ENCODE measurements at places on chromosomes 16 and 17. TPM values are rescaled to one million over a fixed set of nuclear protein-coding genes. Genes with fewer than 3 reads are reported as not detected.

- DNase-seq: no peak
- no peak overlapping the region for H3K27ac ChIP-seq
- no peaks in the 10 kb centered on the region for H3K36me3 ChIP-seq
- H3K27me3 ChIP-seq: no peaks in the 10 kb centered on the region
These were observed 17.1 kb downstream of the ANKFY1 start for GRCh38 chr17:4246674-4247073.

The HOXB13 gene
- not detected for total RNA-seq

DNA sequence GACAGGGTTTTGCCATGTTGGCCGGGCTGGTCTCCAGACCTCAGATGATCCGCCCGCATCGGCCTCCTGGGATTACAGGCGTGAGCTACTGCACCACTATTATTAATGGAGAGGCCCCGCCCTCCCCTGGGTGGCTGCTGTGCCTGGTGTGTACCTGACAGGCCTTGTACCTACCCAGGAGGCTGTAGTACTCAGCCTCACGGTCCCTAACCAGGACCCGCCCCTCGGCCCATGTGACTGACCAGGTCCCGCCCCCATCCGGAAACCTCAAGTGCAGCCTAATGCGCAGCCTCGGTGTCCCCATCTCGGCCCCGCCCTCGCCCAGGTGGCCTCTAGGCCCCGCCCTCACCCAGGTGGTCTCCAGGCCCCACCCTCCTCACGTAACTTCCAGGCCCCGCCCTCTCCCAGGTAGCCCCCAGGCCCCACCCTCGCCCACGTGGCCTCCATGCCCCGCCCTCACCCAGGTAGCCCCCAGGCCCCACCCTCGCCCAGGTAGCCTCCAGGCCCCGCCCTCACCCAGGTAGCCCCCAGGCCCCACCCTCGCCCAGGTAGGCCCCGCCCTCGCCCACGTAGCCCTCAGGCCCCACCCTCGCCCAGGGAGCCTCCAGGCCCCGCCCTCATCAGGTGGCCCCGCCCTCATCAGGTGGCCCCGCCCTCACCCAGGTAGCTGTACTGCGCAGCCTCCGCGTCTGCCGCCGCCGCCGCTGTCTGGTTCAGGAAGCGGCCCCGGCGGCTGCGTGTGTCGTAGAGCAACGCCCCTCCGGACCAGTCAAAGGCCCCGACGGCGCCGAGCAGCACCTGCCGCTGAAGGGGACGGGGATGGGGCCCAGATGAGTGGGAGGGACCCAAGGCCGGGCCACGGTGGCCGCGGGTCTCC, 31.0 kb downstream of the HASPIN start:
- no peaks in the 10 kb centered on the region for H3K4me1 ChIP-seq
- no peak for DNase-seq
- no peak overlapping the region for H3K4me3 ChIP-seq
- no peak overlapping the region for H3K27ac ChIP-seq

The ORMDL3 gene
- total RNA-seq: 71.5 TPM

DNA sequence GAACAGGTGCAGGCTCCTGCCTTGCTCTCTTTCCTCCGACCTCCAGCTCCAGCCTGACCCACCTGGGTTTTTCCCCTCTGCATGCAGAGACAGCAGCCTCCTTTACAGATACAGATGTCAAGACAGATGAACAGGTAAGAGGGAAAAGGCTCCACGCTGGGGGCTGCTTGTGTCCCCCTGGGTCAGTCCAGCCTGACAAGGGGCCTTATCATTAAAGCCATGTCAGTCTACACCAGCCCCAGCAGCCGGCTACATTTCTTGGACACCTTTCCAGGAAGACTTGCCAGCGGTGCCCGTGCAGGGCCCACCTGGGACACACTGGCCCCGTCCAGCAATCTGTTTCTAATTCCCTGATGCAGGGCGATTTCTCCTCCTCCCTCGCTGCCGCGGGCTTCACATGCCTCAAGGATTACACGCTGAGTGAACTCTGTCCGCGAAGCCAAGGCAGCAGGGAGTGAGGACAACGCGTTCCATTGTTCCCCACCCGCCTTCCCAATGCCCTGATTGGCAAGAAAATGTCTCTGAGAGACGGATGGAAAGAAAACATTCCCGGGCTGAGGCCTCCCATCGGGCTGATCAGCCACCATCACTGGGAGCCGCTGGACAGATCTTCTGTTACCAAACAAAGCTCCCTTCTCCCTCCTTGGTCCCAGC, 184.7 kb downstream of the C16orf95 start:
- no peaks in the 10 kb centered on the region for H3K27me3 ChIP-seq
- H3K27ac ChIP-seq: no peak overlapping the region
- H3K4me1 ChIP-seq: no peaks in the 10 kb centered on the region
- H3K36me3 ChIP-seq: no peaks in the 10 kb centered on the region
- no peak for DNase-seq

DNA sequence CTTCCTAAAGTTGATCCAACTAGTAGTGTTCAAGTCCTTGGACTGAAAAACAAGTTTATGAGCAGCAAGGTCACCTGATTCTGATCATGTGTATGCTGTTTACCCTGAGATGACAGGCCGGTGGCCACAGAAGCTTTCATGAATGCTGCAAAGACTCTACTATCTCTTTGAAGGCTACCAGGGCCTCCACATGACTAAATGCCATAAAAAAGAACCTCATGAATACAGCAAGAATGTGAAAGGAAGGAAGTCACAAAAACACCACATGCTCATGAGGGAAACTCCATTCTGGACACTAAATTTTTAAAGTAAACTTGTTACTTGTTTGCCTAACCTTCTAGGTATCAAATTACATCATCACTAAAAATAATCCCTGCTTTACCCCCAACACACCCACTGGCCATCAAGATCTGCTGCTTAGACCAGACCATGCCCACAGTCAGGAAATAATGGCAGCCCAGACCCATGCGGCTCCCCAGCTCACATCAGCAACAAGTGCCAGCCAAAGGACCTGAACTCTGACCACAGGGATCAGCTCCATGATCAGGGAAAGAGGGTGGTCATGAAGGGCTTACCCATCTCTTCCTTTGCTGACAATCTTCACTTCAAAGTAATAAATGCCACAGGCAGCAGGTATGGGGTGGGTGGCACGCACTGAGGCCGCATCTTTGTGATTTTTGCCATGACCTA, 1.4 kb downstream of the RANBP10 start:
- H3K27ac ChIP-seq: no peak overlapping the region
- no peaks in the 10 kb centered on the region for H3K27me3 ChIP-seq
- DNase-seq: no peak
- no peaks in the 10 kb centered on the region for H3K36me3 ChIP-seq
- H3K4me1 ChIP-seq: no peaks in the 10 kb centered on the region
- no peak overlapping the region for H3K4me3 ChIP-seq

The PDE6G gene
- 2.1 TPM for total RNA-seq

GRCh38 chr17:35890774-35891155, 10.6 kb upstream of the CCL5 start:
- H3K4me1 ChIP-seq: no peaks in the 10 kb centered on the region
- no peak overlapping the region for H3K4me3 ChIP-seq
- no peaks in the 10 kb centered on the region for H3K27me3 ChIP-seq
- H3K27ac ChIP-seq: no peak overlapping the region
- DNase-seq: no peak
- H3K36me3 ChIP-seq: no peaks in the 10 kb centered on the region

DNA sequence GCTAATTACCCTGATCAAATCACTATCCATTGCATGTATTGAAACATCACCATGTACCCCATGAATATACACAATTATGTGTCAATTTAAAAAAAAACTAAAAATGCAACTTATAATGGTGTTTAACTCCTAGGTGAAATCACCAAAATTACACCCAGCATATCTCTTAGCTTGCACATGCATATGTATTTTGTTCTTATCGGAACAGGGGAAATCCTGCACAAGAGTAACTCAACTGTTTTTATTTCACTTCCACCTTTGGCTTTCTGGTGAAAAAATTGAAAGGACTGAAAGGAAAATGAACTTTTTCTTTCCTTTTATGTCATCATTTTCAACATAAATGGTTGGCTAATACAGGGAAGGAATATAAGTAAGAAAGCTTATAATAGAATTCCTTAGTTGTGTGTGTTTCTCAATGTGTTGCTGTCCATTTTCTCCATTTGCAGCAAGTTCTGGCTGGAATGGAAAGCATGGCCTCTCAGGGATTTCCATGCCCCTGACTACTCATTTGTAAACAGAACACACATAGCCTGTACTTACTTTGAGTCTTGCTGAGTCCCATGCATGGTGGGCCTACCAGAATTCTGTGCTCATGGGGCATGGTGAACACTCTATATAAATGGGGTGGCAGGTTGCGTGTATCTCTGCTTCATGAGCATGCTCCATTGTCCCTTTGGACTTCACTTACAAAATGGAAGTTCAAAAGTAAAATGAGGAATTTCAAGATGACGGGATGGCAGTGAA, 462.0 kb downstream of the HS3ST3B1 start:
- H3K27ac ChIP-seq: no peak overlapping the region
- H3K36me3 ChIP-seq: no peaks in the 10 kb centered on the region
- H3K4me1 ChIP-seq: no peaks in the 10 kb centered on the region
- H3K4me3 ChIP-seq: no peak overlapping the region
- DNase-seq: no peak
- no peaks in the 10 kb centered on the region for H3K27me3 ChIP-seq

The PIMREG gene
- total RNA-seq: 16.0 TPM

GRCh38 chr17:78142119-78142861, 3.9 kb upstream of the C17orf99 start:
- DNase-seq: no peak
- H3K4me3 ChIP-seq: no peak overlapping the region
- no peak overlapping the region for H3K27ac ChIP-seq
- peaks cover 4% of the 10 kb centered on the region for H3K4me1 ChIP-seq
- H3K27me3 ChIP-seq: no peaks in the 10 kb centered on the region
- H3K36me3 ChIP-seq: no peaks in the 10 kb centered on the region

DNA sequence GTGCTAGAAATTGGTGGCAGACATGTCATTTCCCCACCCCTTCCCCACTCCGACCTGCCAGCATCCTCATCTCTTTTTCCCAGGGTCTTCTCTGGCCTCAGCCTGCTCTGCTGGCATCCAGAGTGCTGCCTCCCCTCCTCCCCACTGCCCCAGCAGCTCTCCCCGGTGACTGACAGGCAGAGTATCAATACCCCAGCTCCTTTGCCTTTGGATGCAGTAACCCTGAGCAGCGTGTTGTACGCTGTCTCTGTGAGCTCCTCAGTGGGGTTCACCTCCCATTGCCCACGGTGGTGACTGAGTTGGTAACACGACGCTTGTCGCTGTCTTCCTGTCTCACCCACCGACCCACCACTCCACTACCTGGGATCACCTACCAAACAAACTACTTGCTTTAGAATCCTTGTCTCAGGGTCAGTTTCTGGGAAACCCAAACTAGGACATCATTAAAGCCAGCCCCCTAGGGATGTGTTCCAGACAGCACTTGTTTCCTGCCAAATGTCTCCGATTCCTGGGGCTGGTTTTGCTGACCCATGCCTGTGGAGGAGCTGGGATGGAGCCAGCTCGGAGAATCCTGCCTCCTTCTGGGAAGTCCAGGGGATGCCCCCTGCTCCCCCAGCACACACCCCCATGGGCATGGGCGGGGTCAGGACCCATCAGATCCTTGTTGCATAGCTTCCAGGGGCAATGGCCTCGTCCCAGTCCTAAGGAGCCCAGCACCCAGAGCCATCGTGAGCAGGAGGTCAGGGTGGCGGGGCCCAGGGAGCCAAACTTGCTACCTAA, 8.3 kb upstream of the SBK1 start:
- DNase-seq: no peak
- H3K4me3 ChIP-seq: no peak overlapping the region
- no peaks in the 10 kb centered on the region for H3K4me1 ChIP-seq
- H3K36me3 ChIP-seq: no peaks in the 10 kb centered on the region
- no peaks in the 10 kb centered on the region for H3K27me3 ChIP-seq
- no peak overlapping the region for H3K27ac ChIP-seq

The KRT24 gene
- total RNA-seq: not detected

- no peak overlapping the region for H3K27ac ChIP-seq
- H3K27me3 ChIP-seq: no peaks in the 10 kb centered on the region
- no peaks in the 10 kb centered on the region for H3K36me3 ChIP-seq
These were observed 7.5 kb upstream of the DNAJA2 start for GRCh38 chr16:46980926-46981325.

DNA sequence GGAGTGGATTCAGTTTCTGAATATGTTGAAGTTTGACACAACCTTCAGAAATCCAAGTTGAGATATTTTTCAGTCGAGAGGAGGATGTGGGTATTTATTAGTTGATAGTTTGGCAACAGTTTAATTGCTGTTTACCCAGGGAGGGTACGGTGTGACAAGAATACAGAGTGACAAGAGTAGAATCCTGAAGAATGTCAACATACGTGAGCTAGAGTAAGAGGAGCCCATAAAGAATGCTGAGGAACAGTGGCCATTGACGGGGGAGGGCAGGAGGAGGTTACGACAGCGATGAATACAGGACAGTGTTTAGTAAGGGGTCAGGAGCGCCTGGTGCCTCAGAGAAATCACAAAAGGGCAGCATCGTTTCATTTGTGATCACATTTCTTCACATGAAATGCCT, 76.5 kb downstream of the AATF start:
- H3K36me3 ChIP-seq: no peaks in the 10 kb centered on the region
- H3K27me3 ChIP-seq: no peaks in the 10 kb centered on the region
- no peak overlapping the region for H3K27ac ChIP-seq
- no peak for DNase-seq

The CEP131 gene
- 7.5 TPM for total RNA-seq

The KRT25 gene
- total RNA-seq: not detected

The KRTAP9-2 gene
- total RNA-seq: not detected

The CES3 gene
- total RNA-seq: 1.1 TPM

DNA sequence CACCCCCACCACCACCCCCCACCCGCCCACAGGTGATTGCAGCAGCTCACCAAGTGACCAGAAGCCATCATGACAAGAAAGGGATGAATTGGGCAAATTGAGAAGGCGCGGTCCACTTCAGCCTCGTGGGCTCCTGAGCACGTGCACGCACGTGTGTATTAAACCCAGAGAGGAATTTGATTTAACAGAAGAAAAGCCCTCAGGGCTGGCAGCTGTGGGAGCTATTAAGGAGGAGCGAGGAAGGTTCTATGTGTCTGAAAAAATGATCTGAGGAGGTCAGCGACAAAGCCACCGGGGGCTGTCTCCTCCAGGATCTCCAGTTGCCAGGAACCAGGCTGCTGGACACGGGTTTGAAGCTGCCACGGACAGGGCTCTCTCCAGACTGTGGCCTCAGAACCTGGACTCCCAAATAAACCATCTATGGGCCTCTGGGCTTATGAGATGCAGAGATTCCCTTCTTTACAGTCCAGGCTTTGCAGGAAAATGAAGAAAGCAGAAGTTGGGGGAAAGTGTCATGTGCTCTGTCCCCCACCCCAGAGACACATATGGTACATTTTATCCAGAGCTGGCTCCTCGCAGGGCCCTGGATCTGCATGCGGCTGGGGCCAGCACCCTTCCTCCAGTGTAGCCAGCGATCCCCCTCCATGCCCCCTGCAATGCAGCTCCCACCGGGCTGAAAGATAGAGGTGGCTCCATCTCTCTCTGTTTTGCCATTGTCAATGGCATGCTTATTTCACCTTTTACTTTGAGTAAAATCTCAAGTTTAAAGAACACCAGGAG, 219.7 kb upstream of the RPL38 start:
- no peaks in the 10 kb centered on the region for H3K27me3 ChIP-seq
- no peaks in the 10 kb centered on the region for H3K4me1 ChIP-seq
- H3K4me3 ChIP-seq: no peak overlapping the region
- no peaks in the 10 kb centered on the region for H3K36me3 ChIP-seq
- H3K27ac ChIP-seq: no peak overlapping the region
- DNase-seq: no peak

Measured in uterus (tissue), 4 donors.